ENCODE measurements at places on chromosomes 2 and 18.

GRCh38 chr18:12701161-12701560 is 1.4 kb downstream of the CEP76 start:
- DNase-seq = no peak

DNA sequence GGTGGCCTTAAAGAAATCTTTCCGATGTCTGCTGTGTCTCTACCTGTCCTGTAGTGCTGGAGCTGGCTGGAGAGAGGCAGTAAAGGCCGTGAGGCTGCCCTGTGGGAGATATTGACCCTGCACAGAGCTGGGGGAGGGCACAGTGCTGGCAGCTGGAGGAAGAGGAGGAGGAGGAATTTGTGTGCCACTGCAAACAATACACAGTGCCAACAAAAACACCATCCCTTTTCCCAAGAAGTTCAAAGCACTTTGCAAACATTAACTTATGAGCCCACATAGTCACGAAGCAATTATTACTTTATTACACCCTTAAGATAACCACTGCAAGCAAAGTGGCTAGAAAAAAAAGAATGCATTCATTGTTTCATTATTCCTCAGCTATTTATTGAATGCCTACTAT is 45.0 kb upstream of the CYTIP start:
- no peak for DNase-seq

DNA sequence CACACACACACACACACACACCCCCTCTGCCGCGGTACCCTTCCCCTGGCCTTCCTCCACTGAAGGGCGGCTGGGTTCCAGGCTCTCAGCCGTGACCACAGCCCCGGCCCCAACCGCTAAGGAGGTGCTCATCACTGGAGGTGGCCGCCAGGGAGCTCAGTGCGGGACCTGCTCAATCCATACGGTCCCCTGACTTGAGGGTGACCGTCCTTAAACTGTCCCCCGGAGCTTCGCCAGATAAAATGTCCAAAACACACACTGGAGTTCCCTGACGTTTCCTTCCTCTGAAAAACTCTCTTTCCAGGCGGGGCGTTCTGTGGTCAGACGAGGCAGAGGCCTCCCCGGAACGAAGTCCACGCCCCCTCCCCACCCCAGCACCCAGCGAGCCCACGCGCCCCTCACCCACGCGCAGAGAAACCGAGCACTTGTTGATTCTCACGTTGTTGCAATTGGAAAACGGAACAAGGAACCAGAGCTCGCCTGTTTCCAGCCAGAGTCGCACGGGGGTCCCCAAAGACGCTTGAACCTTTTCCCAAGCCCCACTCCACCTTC is 1.4 kb downstream of the MBP start:
- DNase-seq = no peak

DNA sequence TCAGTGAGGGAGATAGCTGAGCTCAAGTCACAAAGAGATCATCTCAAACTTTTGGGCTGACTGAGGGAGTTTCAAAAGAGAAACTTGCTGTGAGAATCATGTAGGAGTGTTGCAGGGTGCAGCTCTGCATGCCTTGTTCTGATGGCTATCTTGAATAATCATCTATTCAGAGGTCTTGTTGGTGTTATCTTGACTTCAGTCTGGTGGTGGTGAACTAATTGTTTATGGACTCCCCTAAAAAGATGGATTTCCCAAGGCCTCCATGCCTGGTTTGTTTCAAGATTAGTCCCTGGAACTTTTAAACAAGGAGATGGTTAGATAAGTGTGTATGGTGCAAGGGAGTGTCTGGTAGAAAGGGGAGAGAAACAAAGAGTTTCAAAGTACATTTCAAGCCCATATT is 29.8 kb downstream of the SLC39A6 start:
- DNase-seq = no peak

- no peak for DNase-seq
Observed at GRCh38 chr2:28282248-28282647, 110.4 kb upstream of the FOSL2 start.

GRCh38 chr18:32624182-32624723 is 148.6 kb downstream of the KLHL14 start:
- no peak for DNase-seq

- no peak for DNase-seq
Observed at GRCh38 chr2:8076448-8077342, 605.2 kb upstream of the ID2 start.

GRCh38 chr2:54716375-54716774 is 7.1 kb upstream of the EML6 start:
- DNase-seq = no peak

DNA sequence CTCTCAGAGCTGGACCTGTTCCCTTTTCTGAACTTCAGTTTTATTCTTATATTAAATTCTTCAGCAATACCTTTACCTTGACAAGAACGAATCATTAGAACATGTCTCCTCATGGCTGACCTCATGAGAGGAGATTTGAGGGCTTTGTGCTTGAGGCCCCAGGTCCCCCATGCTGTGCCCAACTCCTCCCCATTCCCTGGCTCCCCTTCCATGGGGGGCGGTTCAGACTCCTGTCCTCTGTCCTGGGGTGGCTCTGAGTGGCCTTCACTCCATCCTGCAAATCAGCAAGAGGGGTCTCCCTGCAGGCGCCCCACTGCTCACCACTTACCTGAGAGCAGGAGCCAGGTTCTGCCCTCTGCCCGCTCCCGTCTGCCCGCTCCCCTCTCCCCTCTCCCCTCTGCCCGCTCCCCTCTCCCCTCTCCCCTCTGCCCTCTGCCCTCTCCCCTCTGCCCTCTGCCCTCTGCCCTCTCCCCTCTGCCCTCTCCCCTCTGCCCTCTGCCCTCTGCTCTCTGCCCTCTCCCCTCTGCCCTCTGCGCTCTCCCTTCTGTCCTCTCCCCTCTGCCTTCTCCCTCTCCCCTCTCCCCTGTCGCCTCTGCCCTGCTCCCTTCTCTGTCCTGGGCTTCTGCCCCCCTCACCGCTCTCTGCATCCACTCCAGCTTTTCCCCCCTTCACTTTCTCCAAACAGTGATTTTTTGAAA is 98.7 kb upstream of the ALKAL2 start:
- no peak for DNase-seq

DNA sequence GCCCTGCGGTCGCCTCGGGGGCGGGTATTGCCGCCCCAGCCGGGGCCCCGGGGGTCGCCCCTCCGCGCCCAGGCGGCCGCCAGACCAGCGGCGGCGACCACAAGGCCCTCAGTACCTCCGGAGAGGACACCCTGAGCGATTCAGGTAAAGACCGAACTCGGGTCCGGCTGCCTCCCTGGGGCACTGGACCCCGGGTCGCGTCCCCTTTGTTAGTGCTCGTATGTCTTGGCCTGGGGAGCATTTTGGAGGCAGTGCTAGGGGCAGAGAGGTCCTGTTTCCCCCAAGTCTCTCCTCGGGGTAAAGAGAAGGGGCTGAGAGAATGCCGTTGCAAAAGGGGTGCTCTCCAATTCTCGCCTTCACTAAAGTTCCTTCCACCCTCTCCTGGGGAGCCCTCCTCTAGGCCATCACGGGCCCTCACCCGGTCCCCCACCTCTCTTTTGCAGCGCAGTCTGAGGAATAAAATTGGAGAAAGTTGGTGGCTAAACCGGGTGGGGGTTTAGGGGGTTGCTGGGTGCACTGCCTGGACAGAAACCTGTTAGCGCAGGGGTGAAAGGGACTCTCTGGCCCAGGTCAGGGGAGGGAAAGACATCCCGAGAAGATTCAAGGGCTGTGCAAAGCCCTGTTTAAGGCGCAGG is 2.5 kb downstream of the MYCN start:
- DNase-seq = no peak

DNA sequence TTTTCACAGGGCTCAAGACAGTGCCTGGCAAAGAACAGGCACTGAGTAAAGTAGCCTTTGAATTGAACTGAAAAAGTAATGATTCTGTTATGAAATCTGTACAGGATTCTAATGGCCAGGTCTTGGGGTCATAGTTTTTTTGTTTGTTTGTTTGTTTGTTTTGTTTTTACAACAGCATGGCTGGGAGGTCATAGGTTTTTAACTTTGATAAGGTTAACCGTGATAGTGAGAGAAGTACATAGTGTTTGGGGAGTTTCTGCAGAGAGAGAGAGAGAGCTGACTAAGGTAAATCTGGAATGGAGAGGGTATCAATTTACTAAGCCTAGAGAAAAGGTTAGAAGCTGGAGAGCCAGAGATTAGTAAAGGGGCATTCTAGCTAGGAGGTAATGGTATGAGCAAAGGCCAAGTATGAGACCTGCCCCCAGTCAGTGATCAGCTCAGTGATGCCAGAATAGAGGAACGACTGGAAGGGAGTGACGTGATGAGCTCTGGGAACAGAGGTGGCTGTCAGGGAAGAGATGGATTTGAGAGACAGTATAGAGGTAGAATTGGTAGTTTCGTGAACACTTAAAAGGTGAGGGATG is 25.9 kb downstream of the XRCC5 start:
- no peak for DNase-seq

DNA sequence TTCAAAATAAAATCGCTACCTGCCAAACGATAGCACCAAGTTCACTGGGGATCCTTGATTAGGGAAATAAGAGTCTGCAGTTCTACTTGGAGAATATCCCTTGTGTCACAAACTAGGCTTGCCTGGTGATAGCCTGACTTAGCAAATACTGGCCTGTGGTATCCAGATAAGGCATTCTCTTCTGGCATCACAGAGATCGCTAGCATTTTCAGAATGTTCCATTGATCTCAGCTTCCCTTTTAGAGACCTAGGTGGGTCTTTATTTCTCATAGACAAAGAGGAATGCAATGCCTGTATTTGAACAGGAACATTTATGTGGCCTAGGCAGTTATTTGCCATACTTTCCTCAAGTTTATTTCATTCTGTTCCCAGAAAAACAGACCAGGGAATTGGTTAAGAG is 349.1 kb downstream of the STK39 start:
- no peak for DNase-seq

GRCh38 chr2:53941749-53942148 is 29.0 kb downstream of the PSME4 start:
- DNase-seq = no peak

DNA sequence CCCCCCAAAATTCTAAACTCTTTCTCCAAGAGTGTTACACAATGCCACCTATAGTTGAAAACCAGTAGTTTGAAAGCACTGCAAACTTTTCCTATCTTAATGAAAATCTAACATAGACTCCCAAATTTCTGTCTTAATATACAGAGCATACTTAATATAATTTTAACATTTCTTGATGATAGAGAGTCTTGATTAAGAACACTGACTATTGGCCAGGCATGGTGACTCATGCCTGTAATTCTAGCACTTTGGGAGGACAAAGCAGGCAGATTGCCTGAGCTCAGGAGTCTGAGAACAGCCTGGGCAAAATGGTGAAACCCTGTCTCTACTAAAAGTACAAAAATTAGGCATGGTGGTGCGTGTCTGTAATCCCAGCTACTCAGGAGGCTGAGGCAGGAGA is 34.2 kb downstream of the ASXL2 start:
- no peak for DNase-seq

- DNase-seq = no peak
Observed at GRCh38 chr18:10565835-10566234, 40.0 kb downstream of the NAPG start.

DNA sequence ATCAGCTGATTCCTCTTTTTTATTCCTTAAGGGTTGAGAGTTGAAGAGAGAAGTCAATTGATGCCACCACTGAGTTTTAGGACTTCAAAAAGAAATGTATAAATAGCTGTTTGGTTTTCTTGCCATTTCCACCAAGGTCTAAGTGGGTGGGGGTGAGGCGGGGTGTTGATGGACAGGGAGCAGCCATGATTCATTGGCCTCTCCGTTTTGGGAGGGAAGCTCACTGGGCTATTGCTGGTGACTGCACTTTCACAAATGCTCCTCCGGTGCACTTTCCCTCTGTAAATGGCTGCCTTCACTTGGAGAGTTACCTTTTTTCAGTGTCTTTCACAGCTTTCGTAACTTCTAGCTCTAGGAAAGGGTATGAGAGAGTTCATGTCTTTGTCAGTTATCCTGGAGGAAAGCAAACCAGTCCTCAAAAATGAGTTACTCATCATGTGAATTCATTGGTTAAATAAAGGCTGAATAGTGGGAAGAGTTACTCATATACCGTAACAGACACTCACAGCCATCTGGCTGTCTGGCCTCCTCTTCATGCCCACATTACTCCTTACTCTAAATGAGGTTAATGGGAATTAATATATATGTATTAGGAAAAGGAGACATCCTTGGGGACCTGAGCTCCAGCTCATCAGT is 17.4 kb upstream of the CTAGE1 start:
- DNase-seq = peak; percentile 60

Data from AG20443 (cell line).